ENCODE measurements at places on chromosomes 7 and 10. TPM values are rescaled to one million over a fixed set of nuclear protein-coding genes. Genes with fewer than 3 reads are reported as not detected.

Gene TRPV5
- total RNA-seq, result not detected

Gene PRF1
- total RNA-seq, result not detected

Gene SPDYE1
- not detected for total RNA-seq

Gene FOXP2
- total RNA-seq, result not detected

Gene FRMD4A
- 80.9 TPM for total RNA-seq

Gene GPR15LG
- not detected for total RNA-seq

Gene ABCB4
- not detected for total RNA-seq

Gene CYP26A1
- not detected for total RNA-seq

Gene CYP51A1
- total RNA-seq, result 481 TPM

Measured in placental pericyte (primary cell).